ENCODE measurements at places on chromosomes 6 and 20.

GRCh38 chr6:33717934-33718455 lies 6.5 kb upstream of the UQCC2 start:
- no peak for DNase-seq

DNA sequence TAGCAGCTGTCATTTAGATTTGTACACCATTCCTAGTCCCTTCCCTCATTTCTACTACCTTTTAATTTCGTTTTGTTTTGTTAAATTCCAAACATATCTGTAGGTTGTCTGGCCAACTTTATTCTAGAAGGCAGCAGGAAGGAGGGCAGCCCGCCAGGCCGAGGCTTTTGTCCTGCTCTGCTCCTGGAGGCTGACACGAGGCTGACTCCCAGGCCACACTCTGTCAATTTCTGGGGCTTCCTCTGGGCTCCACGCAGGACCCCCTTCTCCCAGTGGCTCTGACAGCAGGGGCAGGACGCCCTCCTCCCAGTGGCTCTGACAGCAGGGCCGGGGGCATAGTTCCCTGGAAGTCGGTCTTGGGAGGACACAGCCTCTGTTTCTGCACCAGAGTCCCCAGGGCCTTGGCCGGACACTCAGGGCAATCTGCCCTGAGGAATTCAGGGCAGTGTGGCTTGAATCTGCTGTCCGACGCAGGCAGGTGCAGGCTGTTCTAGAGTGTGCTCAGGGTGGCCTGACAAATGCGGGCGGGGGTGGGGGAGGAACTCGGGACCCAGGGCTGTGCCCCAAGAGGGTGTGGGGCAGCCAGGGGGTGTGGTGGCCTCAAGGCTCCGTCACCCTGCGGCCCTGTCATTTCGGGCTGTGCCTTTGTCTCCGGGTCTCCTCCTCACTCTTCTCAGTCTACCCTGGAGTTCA lies 11.8 kb downstream of the SMOC2 start:
- no peak for DNase-seq

DNA sequence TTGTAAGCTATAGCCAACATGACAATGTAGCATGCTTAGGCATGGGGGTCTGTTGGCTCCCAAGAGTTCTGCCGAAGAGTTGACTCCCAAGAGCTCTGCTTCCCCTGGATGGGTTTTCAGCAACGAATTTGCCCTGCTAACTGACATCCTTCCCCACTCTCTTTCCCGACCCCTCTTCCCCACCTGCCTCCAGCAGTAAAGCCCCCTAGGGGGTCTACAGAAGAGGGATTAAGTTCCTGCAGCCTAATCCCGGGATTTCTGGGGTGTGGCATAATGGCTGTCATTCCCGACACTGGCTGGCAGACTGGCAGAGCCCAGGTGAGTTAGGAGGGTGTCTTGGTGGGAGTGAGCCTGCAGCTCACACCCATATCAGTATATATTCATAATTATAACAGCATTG lies 121.0 kb upstream of the ZNF184 start:
- DNase-seq, result no peak

DNA sequence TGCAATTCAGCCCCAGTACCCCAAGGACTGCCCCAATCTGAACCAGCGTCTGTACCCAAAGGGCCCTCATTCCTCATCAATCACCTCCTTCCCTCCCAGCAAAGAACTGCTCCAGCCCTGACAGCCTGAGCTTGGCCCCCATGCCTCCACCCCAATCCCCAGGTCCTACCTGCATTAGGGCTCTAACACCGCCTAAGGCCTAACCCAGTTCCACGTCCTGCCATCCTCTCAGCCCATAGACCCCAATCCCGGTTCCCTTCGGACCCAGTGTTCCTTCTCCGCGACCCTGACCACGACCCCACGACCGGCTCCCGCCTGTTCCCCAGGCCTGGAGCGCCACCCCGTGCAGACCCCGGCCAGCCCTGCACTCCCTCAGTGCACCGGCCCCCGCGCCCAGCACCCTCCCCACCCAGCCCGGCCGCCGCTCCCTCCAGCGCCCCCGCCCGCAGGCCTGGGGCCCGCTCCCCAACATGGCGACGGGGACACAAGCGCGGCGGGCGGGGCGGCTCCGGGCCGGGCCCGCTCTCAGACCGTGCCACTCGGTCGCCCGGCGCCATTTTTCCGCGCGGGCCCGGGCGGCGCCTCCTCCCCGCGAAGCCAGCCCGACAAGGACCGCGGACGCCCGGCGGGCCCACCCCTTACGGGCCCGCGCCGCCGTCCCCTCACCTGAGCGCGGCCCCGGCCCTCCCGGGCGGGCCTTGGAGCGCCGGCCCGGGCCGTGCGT lies 483 bp downstream of the NCOA6 start:
- peak; percentile 65 for DNase-seq

GRCh38 chr6:159979136-159979874 lies 10.4 kb downstream of the IGF2R start:
- DNase-seq, result no peak

- no peak for DNase-seq
These were observed 449.4 kb upstream of the PTCHD4 start for GRCh38 chr6:48560408-48560807.

DNA sequence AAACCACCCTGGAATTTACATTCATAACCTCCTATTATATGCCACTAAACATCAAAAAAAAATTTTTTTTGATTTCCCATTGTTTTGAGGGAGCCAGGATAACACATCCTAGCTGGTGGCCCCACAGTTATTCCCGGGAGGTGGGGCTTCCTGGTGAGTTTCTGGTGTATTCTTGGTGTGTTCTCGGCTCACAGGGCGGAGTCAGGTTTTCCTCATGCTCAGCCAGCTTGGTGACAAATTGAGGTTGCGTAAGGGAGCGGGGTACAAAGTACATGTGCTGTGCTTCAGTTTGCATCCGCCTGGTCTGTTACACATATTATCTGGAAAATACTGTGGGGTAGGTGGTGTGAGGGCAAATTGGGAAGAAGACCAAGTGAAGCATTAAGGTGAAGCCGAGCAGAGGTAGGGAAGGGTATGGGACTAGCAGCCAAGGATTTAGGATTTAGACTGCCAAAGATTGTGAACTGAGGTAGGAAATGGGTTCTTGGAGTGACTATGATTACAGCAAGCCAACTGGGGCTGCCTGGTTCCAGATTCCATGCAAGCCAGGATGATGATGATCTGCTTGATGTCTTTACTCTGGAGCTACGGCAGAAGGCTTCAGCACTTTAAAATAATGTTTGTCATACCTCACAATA lies 46.2 kb upstream of the EEF1A1 start:
- DNase-seq, result no peak

GRCh38 chr20:49381558-49382493 lies 100.6 kb downstream of the KCNB1 start:
- DNase-seq, result no peak

GRCh38 chr6:157143890-157144798 lies 179.2 kb downstream of the TMEM242 start:
- no peak for DNase-seq

DNA sequence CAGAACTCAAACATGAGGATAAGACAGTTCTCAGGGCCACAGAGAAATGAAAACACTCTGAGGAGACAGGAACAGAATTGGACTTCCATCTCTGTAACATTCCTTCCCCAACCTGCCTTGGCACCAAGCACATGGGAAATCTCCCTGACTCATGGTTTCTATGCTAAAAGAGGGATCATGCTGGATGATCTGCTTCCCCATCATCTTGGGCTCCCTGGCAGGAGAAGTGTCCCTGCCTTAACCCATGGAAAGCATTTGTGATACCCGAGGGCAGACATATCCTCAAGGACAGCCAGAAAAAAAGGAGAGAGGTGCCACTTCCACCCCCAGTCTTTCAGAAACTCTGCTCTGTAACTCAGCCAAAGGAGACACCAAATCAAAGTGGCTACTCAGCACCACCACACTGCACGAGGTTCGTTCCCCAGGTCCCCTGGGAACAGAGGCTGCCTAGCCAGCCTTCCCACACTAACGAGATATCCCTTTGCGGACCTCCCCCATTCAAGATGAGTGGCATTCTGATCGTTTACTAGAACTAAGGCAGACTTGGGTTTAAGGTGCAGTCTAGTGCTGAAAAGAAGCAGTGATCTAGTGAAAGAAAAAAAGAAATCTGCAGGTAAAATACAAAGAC lies 34.8 kb downstream of the BLOC1S5 start:
- no peak for DNase-seq

DNA sequence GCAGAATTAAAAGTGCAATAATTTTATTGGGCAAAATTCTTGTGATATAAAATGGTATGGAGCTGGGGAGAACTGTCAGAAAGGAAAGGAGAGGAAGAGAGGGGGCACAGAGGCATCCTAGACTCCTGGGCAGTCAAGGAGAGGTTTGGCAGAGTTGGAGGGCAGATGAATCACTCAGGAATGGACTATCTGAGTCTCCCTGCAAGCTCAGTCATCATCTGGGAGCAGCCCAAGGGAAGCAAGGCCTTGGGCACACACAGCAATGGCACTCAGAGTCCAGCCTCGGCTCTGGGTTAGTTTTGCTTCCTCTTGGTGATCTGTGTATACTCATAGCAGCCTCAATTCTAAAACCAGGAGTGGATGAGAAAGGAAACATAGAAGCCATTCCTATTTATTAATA lies 67.2 kb downstream of the SLC22A1 start:
- no peak for DNase-seq

DNA sequence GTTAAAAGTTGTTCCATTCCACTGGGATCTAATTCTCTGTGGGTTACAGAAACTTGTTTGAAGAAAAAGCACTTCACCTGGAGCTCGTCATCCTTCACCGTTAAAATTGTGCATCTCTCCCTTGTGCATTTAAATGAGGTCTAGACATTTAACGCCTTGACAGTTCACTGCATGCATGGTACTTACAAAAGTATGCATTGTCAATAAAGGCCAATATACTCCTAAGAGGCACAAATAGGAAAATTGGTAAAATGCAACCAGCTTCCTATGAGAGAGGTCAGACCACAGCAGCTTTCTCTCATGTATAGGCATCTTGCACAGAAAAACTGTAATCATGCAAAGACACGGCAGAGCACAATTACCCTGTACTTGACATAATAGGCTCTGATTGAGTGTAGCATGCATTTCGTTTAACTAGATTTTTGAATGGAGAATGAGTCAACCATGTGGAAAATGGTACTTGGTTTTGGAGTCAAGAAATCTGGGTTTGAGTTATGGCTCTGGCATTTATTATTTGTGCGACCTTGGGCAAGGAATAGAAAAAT lies 378.5 kb downstream of the RFPL4B start:
- no peak for DNase-seq

DNA sequence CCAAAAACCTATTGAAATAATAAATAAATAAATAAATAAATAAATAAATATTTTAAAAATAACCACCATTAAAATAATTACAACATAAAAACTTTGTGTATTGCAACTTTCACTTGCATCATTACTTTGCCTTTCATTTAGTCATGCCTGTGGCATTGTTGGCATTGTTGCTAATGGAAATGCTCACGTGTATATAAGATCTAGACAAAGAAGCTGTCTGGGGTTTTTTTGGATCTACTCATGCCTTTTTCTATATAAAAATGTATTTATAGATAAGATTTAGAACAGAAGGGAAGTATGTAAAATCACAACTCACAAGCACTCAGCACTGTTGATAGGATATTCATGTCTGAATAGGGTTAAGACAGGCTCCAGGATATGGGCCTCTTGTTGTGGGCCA lies 27.9 kb downstream of the GFRA4 start:
- DNase-seq, result no peak

DNA sequence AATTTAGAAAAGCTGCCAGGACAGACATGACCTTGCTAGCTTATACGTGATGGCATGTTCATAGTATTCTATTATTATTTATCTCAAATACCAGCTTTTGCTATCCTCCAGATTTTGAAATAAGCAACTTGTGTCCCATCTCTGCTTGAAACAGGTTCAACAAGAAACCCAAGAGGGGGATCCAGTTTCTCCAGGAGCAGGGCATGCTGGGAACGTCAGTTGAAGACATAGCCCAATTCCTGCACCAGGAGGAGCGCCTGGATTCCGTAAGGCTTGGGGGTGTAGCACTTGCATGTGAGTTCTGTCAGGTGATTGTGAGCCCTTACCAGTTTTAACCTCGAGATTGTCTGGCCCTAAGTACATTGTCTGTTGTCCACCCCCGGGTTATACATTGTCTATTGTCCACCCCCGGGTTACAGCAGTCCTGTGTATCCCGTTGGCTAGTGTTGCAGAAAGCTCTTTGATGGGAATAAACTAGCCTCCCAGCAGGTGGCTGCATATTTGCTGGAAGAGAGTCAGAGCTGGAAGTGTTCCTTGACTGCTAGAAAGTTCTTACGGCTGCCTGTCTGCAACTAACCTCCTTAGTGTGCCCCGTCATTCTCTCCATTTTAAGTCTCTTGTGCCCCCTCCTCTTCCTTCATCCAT lies 61.4 kb upstream of the CSE1L start:
- DNase-seq, result no peak

- DNase-seq, result no peak
These were observed 40.3 kb upstream of the AHI1 start for GRCh38 chr6:135537741-135538301.

- no peak for DNase-seq
These were observed 16.5 kb upstream of the RPN2 start for GRCh38 chr20:37162646-37163045.

DNA sequence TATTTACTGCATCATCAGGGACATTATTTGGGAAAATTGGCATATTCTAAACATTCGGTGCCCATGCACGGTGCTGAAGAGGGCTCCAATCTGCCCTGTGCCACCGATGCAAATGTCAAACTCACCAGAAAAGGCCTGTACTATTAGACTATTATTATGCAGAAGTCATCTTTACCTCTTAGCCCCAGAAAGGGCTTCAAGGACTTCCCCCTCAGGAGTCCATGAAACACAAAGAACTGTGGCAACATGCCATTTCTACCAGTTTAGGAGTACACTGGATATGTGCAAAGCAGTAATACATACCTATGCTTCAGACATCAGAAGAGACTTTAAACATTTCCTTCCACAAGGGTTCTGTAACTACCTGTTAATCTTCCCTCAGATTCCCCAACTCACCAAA lies 8.6 kb downstream of the DIDO1 start:
- no peak for DNase-seq
